ENCODE measurements at places on chromosomes 1 and 21. TPM values are rescaled to one million over a fixed set of nuclear protein-coding genes. Genes with fewer than 3 reads are reported as not detected.

DNA sequence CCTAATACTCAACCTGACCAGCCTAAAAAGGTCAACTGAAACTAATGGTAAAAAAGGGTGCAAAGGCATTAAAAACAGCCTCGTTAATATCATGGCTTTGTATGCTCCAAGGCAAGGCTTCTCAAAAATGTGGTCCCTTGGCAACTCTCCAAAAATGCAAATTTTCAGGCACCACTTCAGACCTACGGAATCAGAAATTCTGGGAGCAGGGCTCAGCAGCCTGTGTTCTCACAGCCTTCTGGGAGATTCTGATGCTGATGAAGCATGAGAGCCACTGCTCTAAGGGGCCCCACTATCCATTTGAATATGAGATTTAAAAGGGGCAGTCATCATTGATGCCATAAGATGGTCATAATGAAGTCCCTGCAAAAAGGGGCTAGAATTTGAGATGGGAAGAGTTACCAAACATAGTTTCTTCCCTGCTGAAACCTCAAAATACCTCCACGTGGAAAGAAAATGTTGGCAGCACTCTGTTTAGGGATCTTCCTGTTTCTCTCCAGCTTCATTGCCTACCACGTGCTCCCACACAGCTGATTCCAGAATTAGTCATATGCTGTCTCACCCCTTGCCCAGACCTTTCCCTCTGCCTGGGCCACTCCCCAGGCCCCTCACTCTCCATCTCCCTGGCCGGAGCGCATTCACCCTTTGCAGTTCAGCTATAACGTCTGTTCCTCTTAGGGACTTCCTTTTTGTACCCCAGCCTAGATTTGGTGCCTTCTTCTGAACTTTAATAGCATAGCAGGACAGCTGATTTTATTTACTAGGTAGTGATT, 46.7 kb downstream of the PHC2 start:
- no peak for DNase-seq

DNA sequence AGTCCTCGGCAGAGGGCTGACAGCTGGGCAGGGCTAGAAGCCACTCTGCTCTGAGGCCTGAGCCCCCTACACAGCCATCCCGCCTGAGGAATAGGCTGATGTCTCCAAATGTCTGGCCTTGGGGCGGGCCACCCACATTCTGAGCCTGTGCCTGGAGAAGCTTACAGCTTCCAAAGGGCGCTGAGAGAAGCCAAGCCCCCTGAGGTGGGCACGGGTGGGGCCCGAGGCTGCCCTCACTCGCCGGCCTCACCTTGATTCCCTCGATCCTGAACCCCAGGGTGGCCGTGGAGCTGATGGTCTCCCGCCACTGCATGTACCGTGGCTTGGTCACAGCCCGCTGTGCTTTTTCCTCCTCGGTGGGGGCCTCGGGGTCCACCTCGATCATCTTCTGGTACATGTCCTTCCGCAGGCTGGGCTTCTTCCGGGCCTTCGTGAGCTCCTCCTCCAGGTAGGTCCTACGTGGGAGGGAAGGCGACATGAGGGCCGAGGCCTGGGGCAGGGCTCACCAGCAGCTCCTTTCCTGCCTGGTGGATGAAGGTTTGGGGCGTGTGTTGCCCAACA, 93.2 kb downstream of the STUM start:
- DNase-seq, result peak; percentile 66

DNA sequence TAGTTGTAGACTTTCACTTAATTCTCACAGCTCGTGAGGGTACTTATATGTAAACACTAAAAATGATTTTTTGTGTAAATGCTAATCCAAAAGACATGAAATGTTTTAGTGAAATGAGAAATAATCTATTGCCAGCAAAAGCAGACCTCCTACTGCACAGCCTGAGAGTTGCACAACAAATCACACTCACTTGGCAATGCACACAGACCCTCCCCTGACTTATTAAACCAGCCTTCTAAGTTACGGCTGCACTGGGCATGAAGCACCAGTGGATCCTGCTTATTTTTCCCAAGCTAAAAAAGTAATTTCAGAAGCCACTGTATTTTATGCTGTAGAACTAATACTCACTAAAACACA, 10.3 kb downstream of the ERRFI1 start:
- peak; percentile 69 for DNase-seq

GRCh38 chr1:8016210-8016894, 9.8 kb downstream of the ERRFI1 start:
- DNase-seq, result no peak

- no peak for DNase-seq
These were observed 18.7 kb upstream of the KANK4 start for GRCh38 chr1:62337706-62338631.

DNA sequence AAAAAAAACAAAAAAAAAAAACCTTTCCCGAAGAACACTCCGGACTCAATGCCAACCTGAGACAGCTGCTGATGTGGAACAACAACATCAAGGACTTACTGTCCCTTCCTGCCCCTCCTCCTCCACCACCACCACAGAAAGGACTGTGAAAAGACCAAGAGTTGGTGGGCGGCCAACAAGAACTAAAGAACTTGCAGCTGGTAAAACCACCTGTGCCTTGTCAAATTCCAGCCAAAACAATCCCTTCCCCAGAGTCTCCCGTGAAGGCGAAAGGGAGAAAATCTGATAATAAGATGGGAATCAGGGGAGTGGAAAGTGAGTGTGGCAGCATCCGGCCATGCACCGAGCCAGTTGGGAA, 88.9 kb downstream of the PROX1 start:
- no peak for DNase-seq

- no peak for DNase-seq
These were observed 34.0 kb downstream of the MX1 start for GRCh38 chr21:41459884-41460534.

DNA sequence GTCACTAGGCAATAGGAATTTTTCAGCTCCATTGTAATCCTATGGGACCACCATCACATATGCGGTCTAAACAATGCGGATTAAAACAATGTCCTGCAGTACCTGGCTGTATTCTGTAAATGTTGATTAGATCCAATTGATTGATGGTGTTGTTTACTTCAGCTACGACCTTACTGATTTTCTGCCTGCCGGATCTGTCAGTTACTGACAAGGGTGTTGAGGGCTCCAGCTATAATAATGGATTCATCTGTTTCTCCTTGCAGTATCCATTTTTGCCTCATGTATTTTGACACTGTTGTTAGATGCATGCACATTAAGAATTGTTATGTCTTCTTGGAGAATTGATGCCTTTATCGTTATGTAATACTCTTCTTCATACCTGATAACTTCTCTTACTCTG, 39.0 kb downstream of the RAP1A start:
- no peak for DNase-seq

DNA sequence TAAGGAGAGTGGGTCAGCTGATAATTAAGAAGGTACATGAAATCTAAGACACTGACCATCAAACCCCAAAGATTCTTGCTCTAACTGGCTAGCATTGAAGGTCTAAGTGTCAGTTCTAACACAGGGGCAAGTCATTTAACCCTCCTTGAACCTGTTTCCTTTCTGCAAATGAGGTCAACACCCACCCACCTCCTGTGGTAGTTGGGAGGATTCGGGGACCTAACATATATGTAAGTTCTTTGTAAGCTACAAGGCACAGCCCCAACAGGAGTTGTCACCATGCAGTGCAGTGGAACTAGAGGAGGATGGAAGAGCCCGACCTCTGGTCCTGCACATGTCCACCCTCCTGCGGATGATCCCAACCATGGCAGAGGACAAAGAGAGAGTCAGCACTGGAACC, 2.4 kb downstream of the NUDT17 start:
- no peak for DNase-seq

DNA sequence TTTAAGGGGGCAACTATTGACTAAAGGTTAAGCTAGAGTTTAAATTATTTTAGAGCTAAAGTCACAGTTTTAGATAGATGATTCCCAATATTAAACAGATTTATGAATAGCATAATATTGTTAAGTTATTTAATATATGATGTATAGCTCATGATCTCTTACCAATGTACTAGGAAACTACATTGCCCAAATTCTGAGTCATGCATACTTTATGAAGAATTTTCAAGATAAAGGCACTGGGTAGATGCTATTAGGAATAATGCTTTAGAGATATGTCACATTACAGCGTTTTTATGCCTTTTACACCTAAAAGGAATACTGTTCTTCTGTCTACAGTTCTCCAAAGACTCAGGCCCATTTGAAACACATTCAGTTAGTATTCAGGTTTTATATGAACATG, 215.1 kb downstream of the NCAM2 start:
- DNase-seq, result no peak

- peak; percentile 85 for DNase-seq
These were observed 57.4 kb downstream of the COL6A1 start for GRCh38 chr21:46038871-46039397.

GRCh38 chr1:220241072-220241663, 31.1 kb downstream of the RAB3GAP2 start:
- no peak for DNase-seq

Gene KRTAP11-1
- total RNA-seq, result not detected

Gene NTPCR
- 53.2 TPM for total RNA-seq

Gene TNFAIP8L2
- total RNA-seq, result 2.6 TPM

Gene TTC39A
- 22.7 TPM for total RNA-seq

Gene LCE1B
- total RNA-seq, result not detected

Gene TMEM82
- total RNA-seq, result not detected

Gene AMY1C
- total RNA-seq, result not detected

Gene S100A7
- total RNA-seq, result not detected

Gene BEND5
- 4.6 TPM for total RNA-seq

Gene RYR2
- total RNA-seq, result 694 TPM

Gene DIRAS3
- 23.7 TPM for total RNA-seq

Gene ZNF326
- total RNA-seq, result 17.4 TPM

Gene PDC
- not detected for total RNA-seq

Gene S100A14
- 6.3 TPM for total RNA-seq

Measured in Right ventricle myocardium inferior (tissue), 1 donor.